ENCODE measurements at places on chromosomes 5 and 9. TPM values are rescaled to one million over a fixed set of nuclear protein-coding genes. Genes with fewer than 3 reads are reported as not detected.

DNA sequence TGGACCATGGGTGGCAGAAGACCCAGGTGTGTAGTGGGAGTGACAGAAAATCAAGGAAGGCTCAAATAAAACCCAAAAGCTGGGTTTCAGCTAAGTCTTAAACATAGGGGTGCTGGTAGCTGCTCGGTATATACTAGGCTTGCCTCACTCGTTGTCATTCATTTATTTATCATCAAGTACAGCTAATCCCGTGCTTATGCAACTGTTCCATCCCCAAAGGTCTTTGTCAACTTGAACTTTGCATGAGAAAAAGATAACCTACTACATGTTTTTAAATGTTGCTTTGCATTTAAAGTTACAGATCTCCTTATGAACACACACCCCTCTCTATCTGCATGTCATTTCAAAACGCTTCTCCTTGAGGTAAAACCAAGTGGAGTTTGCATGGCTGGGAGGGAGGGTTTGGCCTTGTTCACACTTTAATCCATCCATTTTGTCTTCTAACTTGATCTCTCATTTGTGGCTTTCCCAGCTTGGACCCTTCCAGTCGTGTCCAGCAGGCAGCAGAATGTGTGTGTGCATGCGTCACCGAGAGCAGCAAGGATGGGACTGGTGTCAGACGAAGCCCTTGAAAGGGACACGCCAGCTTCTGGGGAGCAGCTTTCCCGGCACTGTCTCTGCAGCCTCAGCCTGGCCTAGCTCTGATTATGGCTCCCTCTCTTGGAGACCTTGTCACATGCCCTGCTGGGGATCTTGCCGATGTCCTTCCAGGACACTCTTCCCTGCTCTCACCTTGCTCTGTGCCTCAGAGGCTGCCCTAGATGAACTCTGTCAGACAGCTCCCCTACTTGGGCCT is 133.5 kb downstream of the GADD45G start:
- no peak overlapping the region for H3K27ac ChIP-seq
- DNase-seq = no peak
- no peak overlapping the region for H3K4me3 ChIP-seq
- H3K36me3 ChIP-seq = no peaks in the 10 kb centered on the region
- H3K4me1 ChIP-seq = no peaks in the 10 kb centered on the region

DNA sequence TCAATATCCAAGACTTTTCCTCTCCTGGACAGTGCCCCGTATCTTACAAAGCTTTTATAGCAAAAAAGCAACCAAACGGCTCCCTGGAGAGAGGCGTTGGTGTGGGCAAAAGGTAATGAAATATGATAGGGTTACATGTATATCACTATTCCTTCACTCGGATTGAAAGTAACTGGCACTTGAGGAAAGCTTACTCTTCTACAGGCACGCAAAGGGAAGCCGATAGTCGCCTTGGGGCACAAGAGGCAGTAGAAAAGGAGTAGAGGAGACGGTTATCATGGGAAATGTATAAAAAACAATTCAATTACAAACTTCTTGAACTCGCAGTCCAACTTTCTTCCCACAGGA is 1.1 kb downstream of the DIAPH1 start:
- peaks cover 29% of the 10 kb centered on the region for H3K36me3 ChIP-seq
- peaks cover 29% of the 10 kb centered on the region for H3K4me1 ChIP-seq
- peak overlapping the region; percentile 92 for H3K27ac ChIP-seq

PCDHGB2 gene
- 1.8 TPM for total RNA-seq

SPINK13 gene
- total RNA-seq = 1.7 TPM

PDZD2 gene
- total RNA-seq = 9.1 TPM

GABRP gene
- total RNA-seq = 0.21 TPM

DNA sequence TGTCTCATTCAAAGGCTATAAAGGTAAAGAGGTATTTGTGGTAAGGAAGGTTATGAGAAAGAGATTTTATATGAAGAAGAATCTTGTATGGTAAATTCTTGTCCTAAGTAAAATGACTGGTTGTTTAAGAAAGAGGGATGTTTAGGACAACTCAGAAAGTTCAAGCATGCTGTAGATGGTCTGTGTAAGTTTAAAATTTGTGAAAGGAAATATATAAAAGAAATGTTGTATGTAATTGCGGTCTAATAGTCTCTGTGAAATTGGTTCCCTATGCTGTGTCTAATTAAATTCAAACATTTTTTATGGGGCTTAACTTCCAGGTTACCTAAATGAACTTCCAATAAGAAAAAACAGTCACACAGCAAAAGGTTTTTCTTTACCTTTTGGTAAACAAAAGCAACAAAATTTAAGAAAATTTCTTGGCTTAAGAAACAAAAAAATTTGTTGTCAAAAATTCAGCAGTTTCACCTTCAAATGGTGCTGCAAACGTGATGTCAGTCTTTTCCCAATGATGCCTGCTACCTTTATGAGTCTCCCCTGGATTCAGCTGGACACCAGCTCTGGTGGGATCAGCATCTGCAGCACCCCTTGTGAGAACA is 83.0 kb upstream of the FCN1 start:
- no peak overlapping the region for H3K27ac ChIP-seq
- no peak for DNase-seq
- no peaks in the 10 kb centered on the region for H3K4me1 ChIP-seq
- no peaks in the 10 kb centered on the region for H3K27me3 ChIP-seq

GCNT4 gene
- total RNA-seq = 2.1 TPM

TCF7 gene
- 6.2 TPM for total RNA-seq

DNA sequence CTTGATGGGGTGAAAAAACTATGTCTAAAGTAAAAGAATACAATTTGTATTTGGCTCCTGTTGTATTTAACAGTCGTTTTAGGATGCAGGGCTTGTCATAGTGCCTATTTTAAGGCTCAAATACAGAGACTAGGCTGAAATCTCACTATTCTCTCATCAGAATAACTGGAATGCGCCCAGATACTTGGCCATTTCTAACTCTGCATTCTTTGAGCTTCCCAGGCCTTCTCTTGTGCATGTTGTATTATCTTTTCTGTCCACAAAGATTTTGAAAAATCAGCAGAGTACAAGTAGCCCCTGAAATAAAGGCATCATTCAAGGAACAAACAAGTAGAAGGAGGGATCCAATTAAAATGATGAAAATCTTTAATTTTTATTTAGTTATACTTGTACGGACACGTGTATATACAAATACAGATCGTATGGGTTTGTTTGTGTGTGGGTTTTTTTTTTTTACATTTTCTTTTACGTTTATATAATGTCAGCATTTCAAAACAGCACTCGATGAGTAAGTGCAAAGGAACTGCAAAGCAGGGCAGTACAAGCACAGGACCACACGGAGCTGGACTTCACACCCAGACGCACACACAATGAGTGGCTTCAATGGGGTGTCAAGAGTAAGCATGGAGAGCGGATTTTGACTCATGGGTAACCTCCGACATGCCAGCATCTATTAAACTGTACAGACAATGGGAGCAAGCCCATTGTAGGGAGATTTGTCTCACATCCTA is 294.0 kb downstream of the EFNA5 start:
- no peaks in the 10 kb centered on the region for H3K36me3 ChIP-seq
- no peak overlapping the region for H3K4me3 ChIP-seq

GRCh38 chr9:134283111-134283515 is 43.1 kb upstream of the RXRA start:
- H3K4me3 ChIP-seq = no peak overlapping the region
- H3K27me3 ChIP-seq = no peaks in the 10 kb centered on the region
- no peaks in the 10 kb centered on the region for H3K4me1 ChIP-seq
- H3K36me3 ChIP-seq = no peaks in the 10 kb centered on the region
- H3K27ac ChIP-seq = no peak overlapping the region
- peak; percentile 38 for DNase-seq

GPR150 gene
- total RNA-seq = 0.12 TPM

DNA sequence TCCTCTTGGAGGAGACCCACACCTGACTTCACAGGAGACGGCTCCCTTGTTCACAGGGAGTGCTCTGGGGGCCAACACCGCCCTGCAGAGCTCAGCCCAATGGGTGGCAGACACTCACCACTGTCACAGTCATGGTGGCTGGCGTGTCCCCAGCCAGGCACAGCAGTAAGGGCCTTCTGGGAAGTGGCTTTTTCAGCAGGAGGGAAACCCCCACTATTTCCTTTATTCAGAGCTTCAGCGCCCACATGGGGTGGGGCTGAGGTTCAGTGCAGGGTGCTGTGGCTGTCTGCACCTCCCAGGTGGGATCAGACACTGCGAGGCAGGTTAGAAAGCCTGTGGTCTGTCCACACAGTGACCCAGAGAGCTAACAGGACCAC is 3.6 kb upstream of the SNAPC4 start:
- H3K27ac ChIP-seq = no peak overlapping the region
- H3K27me3 ChIP-seq = no peaks in the 10 kb centered on the region
- DNase-seq = no peak
- H3K36me3 ChIP-seq = peaks cover 40% of the 10 kb centered on the region
- peaks cover 9% of the 10 kb centered on the region for H3K4me1 ChIP-seq
- no peak overlapping the region for H3K4me3 ChIP-seq

SLC1A1 gene
- 1.8 TPM for total RNA-seq

- no peaks in the 10 kb centered on the region for H3K36me3 ChIP-seq
- peaks cover 8% of the 10 kb centered on the region for H3K4me1 ChIP-seq
- no peak overlapping the region for H3K27ac ChIP-seq
- no peaks in the 10 kb centered on the region for H3K27me3 ChIP-seq
- DNase-seq = no peak
- H3K4me3 ChIP-seq = no peak overlapping the region
Observed at GRCh38 chr9:136881691-136882108, 4.6 kb upstream of the TRAF2 start.

DNA sequence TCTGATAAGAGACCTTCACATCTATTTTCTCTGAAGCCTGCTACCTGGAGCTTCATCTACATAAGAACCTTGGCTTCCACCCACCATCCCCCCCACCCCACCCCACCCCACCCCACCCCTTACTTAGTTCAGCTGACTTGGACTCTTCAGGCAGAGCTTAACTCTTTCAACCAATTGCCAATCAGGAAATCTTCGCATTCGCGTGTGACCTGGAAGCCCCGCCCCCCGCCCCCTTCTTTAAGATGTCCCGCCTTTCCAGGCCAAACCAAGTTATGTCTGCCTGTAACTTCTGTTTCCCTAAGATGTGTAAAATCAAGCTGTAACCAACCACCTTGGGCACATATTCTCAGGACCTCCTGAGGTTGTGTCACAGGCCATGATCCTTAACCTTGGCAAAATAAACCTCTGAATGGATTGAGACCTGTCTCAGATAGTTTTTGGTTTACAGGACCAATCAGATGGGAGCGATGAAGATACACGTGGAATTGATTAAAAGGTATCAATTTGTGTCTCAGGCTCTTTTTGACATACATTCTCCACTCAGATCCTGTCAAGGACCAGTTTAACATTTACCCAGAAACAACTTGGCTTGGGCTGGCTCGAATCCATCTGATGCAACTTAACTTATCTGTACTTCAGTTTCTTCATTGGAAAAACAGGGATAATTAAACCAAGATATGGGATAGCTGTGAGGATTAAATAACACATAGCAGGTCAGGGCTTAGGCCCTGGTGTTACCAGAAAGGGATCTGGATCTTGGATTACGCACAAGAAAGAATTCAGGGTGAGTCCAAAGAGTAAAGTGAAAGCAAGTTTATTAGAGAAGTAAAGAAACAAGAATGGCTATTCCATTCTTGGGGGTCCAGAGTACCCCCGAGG is 43.6 kb downstream of the GALNT12 start:
- H3K4me1 ChIP-seq = no peaks in the 10 kb centered on the region
- H3K36me3 ChIP-seq = no peaks in the 10 kb centered on the region
- no peak overlapping the region for H3K4me3 ChIP-seq
- no peak overlapping the region for H3K27ac ChIP-seq
- H3K27me3 ChIP-seq = no peaks in the 10 kb centered on the region
